Astrocyte of the spinal cord (primary cell): ENCODE measurements at places on chromosomes 1 and 21.
A peak's percentile ranks its signal among the peaks of the same experiment; 100 is the strongest.

GRCh38 chr1:9128166-9128519, 759 bp downstream of the GPR157 start:
- DNase-seq: no peak

GRCh38 chr1:52542085-52542688, 10.7 kb downstream of the TUT4 start:
- DNase-seq: peak; percentile 10

GRCh38 chr1:38027201-38028104, 14.9 kb downstream of the UTP11 start:
- no peak for DNase-seq

DNA sequence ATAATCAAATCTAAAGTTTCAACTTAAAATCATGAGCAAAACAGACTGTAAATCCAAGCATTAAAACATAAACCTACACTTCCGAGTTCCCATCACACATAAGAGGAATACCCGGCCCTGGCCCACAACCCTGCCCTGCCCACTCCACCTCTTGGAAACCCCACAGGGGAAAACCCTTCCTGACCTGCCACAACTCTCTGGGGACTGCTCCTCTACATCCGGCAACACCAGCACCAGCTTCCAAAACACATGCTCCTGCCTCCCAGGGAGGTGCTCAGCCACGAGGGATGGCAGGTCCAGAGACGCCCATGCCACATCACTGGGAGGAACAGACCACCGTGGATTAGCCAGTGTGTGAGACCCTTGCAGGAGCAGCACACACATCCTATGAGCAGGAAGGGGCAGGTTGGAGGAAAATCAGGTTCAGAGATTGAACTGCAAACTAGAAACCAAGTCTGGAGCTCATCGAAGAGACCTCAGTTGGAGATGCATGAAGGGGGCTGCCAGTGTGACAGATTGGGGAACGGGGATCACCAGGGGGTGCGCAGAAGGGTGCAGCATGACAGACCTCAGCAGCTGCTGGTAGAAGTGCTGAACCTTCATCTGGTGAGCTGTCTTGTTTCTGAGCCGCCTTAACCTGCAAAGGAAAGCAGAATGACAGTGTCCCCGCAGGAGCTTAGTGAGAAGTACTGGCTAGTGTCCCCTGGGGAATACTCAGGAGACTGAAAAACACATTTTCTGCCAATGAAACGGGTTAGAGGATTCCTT, 25.8 kb upstream of the LSS start:
- no peak for DNase-seq

DNA sequence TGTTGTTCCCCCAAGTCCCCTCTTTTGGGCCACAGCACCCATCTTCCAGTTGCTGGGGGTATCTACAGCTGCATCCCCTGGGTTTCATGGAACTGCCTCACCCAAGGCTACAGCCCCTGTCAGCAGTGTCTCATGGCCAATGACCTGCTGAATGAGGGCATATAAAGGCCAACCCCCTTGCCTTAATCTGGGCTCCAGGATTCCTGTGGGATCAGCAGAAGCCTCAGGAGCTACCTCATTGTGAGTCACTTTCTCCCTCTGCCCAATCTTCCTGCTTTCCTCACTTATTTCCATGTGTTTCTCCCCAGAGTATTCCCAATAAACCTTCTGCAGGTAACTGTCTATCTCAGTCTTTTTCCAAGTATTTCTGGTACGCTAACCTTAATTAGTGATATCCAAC, 37.3 kb upstream of the SYT14 start:
- peak; percentile 69 for DNase-seq

GRCh38 chr1:58941471-58942289, 157.8 kb upstream of the JUN start:
- no peak for DNase-seq

DNA sequence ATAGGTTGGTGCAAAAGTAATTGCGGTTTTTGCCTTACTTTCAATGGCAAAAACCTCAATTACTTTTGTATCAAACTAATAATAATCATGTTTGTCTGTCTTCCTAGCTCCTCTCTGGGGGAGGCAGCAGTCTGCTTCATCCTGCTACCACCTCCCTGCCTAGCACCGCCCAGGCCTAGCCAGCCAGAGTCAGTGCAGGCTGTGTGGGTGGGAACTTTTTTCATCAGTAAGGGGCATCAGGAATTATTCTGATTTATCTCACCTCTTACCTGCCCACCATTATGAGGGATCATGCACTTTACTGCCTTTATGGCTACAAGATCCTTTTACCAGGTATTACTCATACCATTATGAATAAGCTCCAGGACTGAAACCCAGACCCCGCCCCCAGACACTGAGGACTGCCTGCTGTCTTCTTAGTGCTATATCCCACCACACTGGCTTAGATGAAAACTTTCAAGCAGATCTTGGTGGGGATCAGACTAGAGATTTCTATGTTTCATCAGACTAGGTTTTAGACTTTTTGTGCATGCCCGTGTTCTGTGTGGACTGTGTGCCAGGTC, 116.4 kb downstream of the PBX1 start:
- no peak for DNase-seq

DNA sequence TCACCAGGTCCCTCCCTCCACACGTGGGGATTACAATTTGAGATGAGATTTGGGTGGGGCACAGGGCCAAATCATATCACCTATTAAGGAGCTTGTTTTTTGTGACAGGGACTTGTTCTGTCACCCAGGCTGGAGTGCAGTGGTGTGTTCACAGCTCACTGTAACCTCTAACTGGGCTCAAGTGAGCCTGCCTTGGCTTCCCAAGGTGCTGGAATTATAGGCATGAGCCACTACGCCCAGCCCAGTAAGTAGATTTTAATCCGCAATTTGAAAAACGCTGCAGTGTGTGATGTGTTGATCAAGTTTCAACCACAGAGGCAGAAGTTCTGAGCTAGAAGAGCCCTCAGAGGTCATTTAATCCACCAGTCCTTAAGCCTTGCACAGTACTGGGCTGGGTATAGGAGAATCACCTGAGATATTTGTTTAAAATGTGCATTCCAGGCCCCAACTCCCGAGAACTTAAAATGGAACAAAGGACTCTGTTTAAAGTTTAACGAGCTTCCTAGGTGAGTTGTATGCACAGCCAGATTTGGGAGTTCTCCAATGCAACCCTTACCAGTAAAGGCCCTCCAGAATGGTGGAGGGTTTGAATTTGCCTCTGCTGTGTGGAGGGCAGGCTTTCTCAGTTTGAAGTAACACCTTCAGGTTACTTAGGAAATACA, 13.4 kb downstream of the RPL11 start:
- no peak for DNase-seq

DNA sequence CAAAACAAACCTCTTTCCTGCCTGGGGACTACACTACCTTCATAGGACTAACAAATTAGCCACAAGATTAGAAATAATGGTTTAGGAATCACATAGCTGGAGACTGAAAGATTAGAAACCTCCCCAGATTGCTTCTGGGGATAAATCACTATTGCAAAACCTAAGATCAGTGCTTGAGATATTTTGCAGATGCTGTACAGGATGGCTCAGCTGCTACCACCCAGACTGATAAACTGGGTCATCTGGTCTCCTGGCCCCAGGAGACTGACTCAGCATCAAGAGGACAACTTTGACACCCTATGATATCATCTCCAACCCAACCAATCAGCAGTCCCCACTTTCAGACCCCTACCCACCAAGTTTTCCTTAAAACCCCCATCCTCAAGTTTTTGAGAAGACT, 137.0 kb downstream of the LRRC53 start:
- no peak for DNase-seq

DNA sequence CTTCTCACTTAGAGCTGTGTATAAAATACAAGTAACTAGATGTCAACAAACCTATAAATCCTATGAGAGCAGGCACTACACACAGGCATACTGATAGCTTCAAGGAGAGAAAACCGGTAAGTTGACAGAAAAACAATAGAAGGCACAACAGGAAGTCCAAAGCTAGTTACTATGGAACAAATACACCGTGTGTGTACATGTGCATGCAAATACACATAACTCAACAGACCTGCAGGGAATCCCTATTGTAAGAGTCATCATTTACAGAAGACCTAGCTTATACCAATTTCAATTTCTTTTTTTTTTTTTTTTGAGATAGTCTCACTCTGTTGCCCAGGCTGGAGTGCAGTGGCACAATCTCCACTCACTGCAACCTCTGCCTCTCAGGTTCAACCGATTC, 26.3 kb downstream of the JAK1 start:
- no peak for DNase-seq

DNA sequence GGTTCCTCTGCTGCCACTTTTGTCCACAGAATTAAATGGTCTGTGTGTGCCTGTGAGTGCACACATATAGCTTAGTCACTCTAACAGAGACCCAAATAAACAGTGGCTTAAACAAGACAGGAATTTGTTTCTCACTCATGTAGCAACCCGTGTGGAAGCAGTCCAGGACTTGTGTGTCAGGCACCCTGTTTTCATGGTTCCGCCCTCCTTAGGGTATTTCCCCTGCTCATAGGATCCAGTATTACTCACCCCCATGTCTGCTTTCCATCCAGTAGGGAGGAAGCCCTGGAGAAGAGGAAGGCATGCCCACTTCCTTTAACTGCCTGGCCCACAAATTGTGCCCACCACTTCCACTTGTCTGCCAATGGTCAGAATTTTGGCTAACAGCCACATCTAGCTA, 41.3 kb upstream of the TACSTD2 start:
- peak; percentile 42 for DNase-seq

- DNase-seq: no peak
Observed at GRCh38 chr1:197195100-197195499, 48.6 kb upstream of the ASPM start.

- no peak for DNase-seq
Observed at GRCh38 chr1:208233978-208234377, 10.2 kb downstream of the PLXNA2 start.

DNA sequence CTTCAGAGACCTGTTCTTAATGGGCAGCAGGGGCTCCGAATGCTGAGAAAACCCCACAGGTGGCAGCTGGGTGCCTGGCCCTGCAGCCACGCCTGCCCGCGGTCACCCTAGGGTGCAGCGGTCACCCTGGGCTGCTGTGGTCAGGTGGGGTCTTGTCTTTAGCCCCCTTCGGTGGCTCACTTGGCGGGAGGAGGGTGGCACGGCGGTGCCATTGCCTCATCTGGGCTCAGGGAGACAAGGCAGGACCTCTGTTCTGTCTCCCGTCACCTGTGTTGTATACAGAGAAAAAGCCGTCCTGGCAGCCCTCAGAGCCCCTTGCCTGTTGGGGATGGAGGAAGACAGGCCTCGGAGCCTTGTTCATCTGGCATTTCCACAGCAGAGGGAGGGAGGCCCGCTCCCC, 69.5 kb upstream of the TRAPPC10 start:
- no peak for DNase-seq

DNA sequence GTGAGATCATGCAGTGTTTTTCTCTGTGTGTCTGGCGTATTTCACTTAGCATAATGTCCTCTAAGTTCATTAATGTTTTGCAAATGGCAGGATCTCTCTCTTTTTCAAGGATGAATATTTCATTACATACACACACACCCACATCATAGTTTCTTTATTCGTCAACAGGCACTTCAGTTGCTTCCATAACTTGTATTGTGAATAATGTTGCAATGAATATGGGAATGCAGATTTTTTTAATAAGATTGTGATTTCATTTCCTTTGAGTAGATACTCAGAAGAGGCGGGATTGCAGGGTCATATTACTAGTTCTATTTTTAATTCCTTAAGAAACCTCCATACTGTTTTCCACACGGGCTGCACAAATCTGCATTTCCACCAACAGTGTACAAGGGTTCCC, 134.0 kb downstream of the CLEC20A start:
- DNase-seq: no peak

DNA sequence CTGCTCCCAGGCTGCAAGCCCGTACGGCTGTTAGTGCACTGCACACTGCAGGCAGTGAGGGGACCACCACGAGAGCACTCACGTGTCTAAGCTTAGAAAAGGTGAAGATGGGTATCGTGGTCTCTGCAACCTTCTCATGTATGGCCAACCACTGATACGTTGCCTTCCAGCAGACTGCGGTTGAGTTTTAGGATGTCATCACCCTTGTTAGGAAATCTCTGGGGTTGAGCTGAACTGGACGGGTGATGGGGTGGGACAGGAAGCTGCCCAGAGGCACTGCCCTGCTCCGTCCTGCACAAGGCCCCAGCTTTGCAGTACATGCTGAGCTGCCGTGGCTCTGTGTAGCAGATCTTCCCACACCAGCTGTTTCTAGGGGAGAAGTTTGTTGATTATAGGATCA, 43.3 kb downstream of the FAAP20 start:
- no peak for DNase-seq

DNA sequence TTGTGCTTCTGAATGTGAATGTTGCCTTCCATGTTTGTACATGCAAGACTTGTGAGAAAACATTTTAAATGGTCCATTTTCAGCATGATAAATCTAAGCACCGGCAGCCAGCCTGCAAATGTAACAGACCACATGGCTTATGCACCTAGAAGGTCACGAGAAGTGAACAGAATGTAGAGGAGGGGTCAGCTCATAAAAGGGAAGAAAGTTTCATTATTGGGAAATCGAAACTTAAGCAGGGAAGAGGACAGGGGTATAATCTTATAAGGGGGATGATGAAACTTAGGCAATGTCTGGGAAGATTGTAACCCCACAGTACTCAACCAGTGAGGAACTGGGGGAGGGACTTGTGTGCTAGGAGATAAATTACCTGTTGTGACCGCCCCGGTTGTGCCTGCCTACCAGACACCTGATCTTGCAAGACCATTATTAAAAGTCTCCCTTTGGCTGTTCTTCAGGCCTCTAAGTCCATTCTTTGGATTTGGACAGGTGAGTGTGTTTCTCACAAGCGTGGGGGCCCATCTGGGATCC, 37.7 kb upstream of the VN1R5 start:
- no peak for DNase-seq

GRCh38 chr1:208535511-208535910, 291.3 kb upstream of the PLXNA2 start:
- no peak for DNase-seq

DNA sequence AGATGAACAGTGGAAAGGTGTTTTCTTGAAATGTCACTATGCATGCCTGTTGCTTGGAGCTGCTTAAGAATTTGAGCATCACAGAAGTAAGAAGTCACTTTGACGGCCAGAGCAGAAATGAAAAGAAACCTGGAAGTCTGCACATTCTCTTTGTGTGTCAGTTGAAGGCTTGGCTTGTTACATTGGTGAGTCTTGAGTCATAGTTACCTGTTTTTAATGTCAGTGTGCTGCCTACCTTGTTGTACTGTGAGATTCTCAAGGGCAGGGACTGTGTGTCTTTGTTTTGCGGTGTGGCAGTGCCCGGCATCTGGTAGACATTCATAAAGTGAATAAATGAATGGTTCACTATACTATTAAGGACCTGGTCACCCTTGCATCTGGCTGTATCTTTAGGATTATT, 9.9 kb downstream of the OTUD3 start:
- no peak for DNase-seq

DNA sequence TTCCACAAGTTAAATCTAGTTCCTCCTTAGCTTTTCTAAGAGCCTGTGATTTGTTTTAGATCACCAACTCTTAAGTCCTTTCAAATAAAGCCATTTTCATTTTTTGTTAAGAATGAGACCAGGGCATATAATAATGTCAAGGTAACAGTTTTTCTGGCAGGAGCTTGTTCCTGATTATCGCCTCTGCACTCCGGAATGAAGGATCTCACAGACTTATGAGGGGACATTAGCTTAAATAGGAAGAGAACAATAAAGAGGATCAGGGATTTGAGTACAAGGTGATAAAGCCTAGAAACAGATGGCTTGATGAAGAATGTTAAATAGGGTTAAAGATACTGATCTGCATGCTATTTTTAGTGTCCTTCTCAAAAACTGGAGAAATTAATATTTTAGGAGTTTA, 13.6 kb upstream of the OTUD7B start:
- no peak for DNase-seq
